ENCODE measurements at places on chromosomes 3 and 15. TPM values are rescaled to one million over a fixed set of nuclear protein-coding genes. Genes with fewer than 3 reads are reported as not detected.

MAGEF1 gene
- 33.5 TPM for total RNA-seq

DNA sequence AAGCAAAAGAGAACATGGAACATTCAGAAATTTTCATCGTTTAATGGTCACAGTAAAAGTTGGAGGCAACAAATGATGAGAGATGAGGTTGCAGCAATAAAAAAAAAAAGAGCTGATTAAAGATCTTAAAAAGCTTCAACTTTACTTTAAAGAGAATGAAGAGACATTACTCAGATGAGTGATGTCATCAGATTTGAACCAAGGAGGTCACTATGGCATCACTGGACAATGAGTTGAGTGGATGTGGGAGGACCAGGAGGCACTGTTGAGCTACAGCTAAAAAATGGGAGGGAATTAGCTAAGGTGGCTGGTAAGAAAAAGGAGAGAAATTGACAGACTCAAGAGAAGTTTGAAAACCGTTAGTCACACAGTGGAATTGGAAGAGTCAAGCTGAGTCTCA lies 138.4 kb downstream of the SST start:
- H3K36me3 ChIP-seq: no peaks in the 10 kb centered on the region
- H3K27me3 ChIP-seq: no peaks in the 10 kb centered on the region
- H3K4me3 ChIP-seq: no peak overlapping the region
- H3K4me1 ChIP-seq: no peaks in the 10 kb centered on the region
- no peak for DNase-seq
- H3K27ac ChIP-seq: no peak overlapping the region

GRCh38 chr3:171225165-171225564 lies 198.6 kb upstream of the SLC2A2 start:
- no peaks in the 10 kb centered on the region for H3K36me3 ChIP-seq
- H3K27me3 ChIP-seq: no peaks in the 10 kb centered on the region
- DNase-seq: no peak
- no peak overlapping the region for H3K4me3 ChIP-seq

- no peaks in the 10 kb centered on the region for H3K36me3 ChIP-seq
- H3K27ac ChIP-seq: peak overlapping the region; percentile 21
- no peak overlapping the region for H3K4me3 ChIP-seq
- DNase-seq: no peak
These were observed 8.9 kb downstream of the TPM1 start for GRCh38 chr15:63051156-63052066.

GOLGA8R gene
- total RNA-seq: 24.6 TPM

- no peaks in the 10 kb centered on the region for H3K36me3 ChIP-seq
- no peak overlapping the region for H3K4me3 ChIP-seq
- H3K27me3 ChIP-seq: no peaks in the 10 kb centered on the region
- DNase-seq: no peak
- H3K27ac ChIP-seq: no peak overlapping the region
These were observed 57.0 kb upstream of the MCTP2 start for GRCh38 chr15:94174399-94174802.

- no peak overlapping the region for H3K4me3 ChIP-seq
- no peaks in the 10 kb centered on the region for H3K4me1 ChIP-seq
These were observed 68.8 kb downstream of the VGLL3 start for GRCh38 chr3:86921971-86922680.

GRCh38 chr15:57881972-57882371 lies 175.5 kb downstream of the POLR2M start:
- peaks cover 3% of the 10 kb centered on the region for H3K4me1 ChIP-seq
- no peak overlapping the region for H3K27ac ChIP-seq
- no peak for DNase-seq
- H3K4me3 ChIP-seq: no peak overlapping the region
- H3K36me3 ChIP-seq: no peaks in the 10 kb centered on the region

DNA sequence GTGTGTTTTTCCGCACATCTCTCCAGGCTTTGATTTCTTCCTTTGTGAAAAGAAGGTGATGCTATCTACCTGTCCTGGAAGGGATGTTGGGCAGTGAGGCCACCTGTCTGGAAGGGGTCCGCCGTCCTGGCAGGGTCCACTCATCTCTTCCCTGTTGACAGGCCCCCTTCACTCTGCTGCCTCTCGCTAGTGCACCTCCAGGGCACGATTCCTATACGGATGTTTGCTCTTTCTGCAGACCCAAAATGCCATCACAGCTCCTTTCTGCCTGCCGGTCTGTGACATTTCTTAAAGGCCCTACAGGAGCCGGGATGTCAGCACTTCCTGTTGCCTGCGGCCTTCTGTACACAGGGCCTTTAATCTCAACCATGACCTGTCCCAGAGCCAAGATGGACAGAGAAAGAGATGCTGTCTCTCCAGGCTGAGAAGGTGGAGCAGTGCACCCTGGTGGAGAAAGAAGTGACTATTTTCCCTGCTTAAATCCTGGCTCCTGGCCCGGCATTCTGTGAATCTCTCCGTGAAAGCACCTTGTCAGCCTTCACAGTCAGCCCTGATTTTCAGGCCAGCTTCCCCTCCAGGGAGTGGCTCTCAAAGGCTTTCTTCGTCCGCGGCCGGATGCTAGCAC lies 7.4 kb downstream of the FAM3D start:
- H3K4me3 ChIP-seq: no peak overlapping the region
- H3K4me1 ChIP-seq: no peaks in the 10 kb centered on the region
- no peaks in the 10 kb centered on the region for H3K27me3 ChIP-seq
- H3K36me3 ChIP-seq: no peaks in the 10 kb centered on the region
- peak; percentile 54 for DNase-seq
- no peak overlapping the region for H3K27ac ChIP-seq

GRCh38 chr3:127091376-127091775 lies 101.6 kb upstream of the PRR23E start:
- H3K27ac ChIP-seq: no peak overlapping the region
- no peaks in the 10 kb centered on the region for H3K27me3 ChIP-seq
- no peaks in the 10 kb centered on the region for H3K4me1 ChIP-seq
- no peak overlapping the region for H3K4me3 ChIP-seq
- no peaks in the 10 kb centered on the region for H3K36me3 ChIP-seq

- peak overlapping the region; percentile 74 for H3K27ac ChIP-seq
- DNase-seq: peak; percentile 95
- H3K4me1 ChIP-seq: peaks cover 7% of the 10 kb centered on the region
- peak overlapping the region; percentile 59 for H3K4me3 ChIP-seq
These were observed 45.6 kb upstream of the CSPG4 start for GRCh38 chr15:75758071-75758872.

FAIM gene
- total RNA-seq: 10.8 TPM

- H3K4me3 ChIP-seq: no peak overlapping the region
- no peak for DNase-seq
- no peaks in the 10 kb centered on the region for H3K36me3 ChIP-seq
- H3K27me3 ChIP-seq: no peaks in the 10 kb centered on the region
These were observed 72.0 kb downstream of the PDZRN3 start for GRCh38 chr3:73552700-73553099.

GRCh38 chr3:46193436-46193835 lies 14.7 kb downstream of the CCR1 start:
- H3K27me3 ChIP-seq: no peaks in the 10 kb centered on the region
- DNase-seq: no peak
- H3K4me3 ChIP-seq: no peak overlapping the region
- no peaks in the 10 kb centered on the region for H3K4me1 ChIP-seq
- H3K36me3 ChIP-seq: no peaks in the 10 kb centered on the region
- no peak overlapping the region for H3K27ac ChIP-seq

DNA sequence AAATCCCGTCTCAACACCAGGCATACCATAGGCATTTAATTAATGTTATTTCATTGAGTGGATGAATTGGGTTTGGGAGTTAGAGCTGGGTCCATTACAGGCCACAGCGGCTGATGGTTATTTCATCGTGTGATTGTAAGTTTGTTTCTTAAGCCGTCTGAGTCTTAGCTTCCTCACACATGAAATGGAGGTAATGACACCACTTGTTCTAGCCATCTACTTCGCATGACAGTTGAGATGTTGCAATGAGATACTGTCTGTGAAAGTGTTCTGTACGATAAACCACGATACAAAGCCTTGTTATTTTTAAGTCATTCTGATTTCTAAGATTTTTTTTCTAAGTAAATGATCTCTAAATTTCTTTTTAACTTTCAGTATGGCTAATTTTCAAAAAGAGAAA lies 8.6 kb upstream of the TP63 start:
- no peak overlapping the region for H3K27ac ChIP-seq
- DNase-seq: no peak
- H3K27me3 ChIP-seq: no peaks in the 10 kb centered on the region
- H3K4me1 ChIP-seq: no peaks in the 10 kb centered on the region
- no peaks in the 10 kb centered on the region for H3K36me3 ChIP-seq

ZCWPW2 gene
- total RNA-seq: 2.5 TPM

ANKRD34C gene
- 0.12 TPM for total RNA-seq

CPN2 gene
- 1.4 TPM for total RNA-seq

DNA sequence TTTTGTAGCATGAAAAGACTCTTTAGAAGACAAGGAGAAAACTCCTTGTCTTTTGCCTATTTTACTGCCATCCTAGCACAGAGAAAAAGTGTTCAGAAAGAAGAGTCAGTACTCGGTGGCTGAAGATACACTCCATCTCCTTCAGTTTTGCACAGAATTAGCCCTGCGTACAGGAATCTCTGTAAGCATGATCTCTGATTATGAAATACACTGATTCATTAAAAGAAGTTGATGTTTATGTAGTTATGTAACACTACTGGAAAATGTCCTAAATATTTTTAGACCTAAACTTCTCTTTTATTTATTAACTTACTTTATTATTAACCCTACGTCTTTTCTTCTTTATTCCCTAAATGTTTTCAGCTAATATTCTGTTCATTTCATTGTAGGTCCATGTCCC lies 138.4 kb downstream of the LEKR1 start:
- no peaks in the 10 kb centered on the region for H3K27me3 ChIP-seq
- no peak for DNase-seq
- no peak overlapping the region for H3K27ac ChIP-seq
- no peaks in the 10 kb centered on the region for H3K4me1 ChIP-seq
- no peaks in the 10 kb centered on the region for H3K36me3 ChIP-seq

DNA sequence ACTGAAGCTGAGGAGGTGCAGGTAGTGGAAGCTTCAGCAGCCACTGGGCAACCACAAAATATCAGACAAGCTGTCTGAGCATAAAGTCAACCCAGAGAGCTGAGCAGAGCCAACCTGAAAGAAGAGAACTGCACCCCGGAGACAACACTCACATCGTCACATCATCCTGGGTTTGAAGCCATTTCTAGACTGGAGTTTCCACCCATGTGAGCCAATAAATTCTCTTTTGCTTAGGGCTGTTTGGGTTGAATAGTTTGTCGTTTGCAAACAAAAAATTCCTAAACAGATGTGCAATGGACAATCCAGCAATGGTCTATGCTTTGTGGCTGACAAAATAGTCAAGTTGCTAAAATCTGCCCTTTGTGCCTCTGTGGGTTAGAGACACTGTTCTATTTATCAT lies 15.3 kb upstream of the RAD18 start:
- no peak overlapping the region for H3K27ac ChIP-seq
- no peaks in the 10 kb centered on the region for H3K4me1 ChIP-seq
- H3K36me3 ChIP-seq: no peaks in the 10 kb centered on the region
- H3K4me3 ChIP-seq: no peak overlapping the region
- H3K27me3 ChIP-seq: no peaks in the 10 kb centered on the region
- DNase-seq: no peak

DLEC1 gene
- total RNA-seq: 40.8 TPM

ANKDD1A gene
- 34.9 TPM for total RNA-seq

DNA sequence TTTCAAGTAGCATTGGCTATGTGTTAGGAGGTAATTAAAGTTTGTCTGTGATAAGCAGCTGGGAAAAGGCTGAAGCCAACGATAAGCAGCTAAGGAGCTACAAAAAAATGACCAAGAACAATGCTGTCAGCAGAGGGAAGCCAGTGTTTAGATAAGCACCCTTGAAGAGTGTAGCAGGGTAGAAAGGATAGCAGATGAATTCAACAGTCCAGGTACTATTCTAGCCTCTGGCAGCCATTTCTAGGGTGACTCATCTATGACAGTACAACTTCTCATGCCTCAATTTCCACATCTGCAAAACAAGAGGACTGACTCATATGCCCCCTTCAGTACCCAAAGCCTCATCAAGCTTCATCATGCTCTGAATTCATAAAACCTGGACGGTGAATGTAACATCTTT lies 617.6 kb upstream of the UBE2E2 start:
- H3K4me3 ChIP-seq: no peak overlapping the region
- DNase-seq: no peak
- no peaks in the 10 kb centered on the region for H3K27me3 ChIP-seq
- no peak overlapping the region for H3K27ac ChIP-seq
- no peaks in the 10 kb centered on the region for H3K36me3 ChIP-seq
- H3K4me1 ChIP-seq: no peaks in the 10 kb centered on the region

SAMD7 gene
- not detected for total RNA-seq

GRCh38 chr3:49378249-49378895 lies 20.2 kb upstream of the GPX1 start:
- peak; percentile 23 for DNase-seq
- peaks cover 6% of the 10 kb centered on the region for H3K4me1 ChIP-seq
- H3K27ac ChIP-seq: no peak overlapping the region
- H3K36me3 ChIP-seq: no peaks in the 10 kb centered on the region
- no peaks in the 10 kb centered on the region for H3K27me3 ChIP-seq

DNA sequence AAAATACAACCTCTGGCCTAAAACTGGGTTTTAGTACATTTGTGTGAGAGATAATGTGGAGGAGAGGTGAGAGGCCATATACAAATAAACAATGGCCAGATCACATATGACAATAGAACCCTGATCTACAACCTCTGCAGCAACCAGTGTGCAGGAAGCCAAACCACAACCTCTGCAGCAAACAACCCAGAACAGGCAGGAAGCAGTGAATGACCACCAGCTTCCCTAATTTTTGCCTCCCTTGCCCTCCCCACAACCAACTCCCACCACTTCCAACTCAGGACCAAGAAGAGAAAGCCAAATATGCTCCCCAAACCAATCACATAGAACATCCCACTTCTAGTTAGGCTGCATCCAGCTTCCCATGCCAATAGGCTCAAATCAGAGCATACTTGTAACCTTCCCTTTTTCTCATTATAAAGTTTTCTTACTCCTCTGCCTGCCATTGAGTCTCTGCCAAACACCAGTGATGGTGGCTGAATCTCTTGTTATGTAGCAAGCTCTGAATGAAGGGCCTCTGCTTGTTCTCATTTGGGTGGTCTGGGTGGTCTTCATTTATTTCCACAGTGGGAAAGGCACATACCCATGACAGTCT lies 102.6 kb upstream of the GAP43 start:
- no peak for DNase-seq
- H3K4me3 ChIP-seq: no peak overlapping the region
- peaks cover 5% of the 10 kb centered on the region for H3K4me1 ChIP-seq
- no peak overlapping the region for H3K27ac ChIP-seq
- no peaks in the 10 kb centered on the region for H3K27me3 ChIP-seq
